CD4-positive, alpha-beta memory T cell (primary cell): ENCODE measurements at places on chromosomes 1 and 21. TPM values are rescaled to one million over a fixed set of nuclear protein-coding genes. Genes with fewer than 3 reads are reported as not detected.

- DNase-seq = no peak
- no peaks in the 10 kb centered on the region for H3K27me3 ChIP-seq
- no peak overlapping the region for H3K27ac ChIP-seq
- no peak overlapping the region for H3K4me3 ChIP-seq
- peaks cover 19% of the 10 kb centered on the region for H3K36me3 ChIP-seq
Measured at GRCh38 chr1:197171531-197171930, 25.1 kb upstream of the ASPM start.

- no peaks in the 10 kb centered on the region for H3K27me3 ChIP-seq
- no peaks in the 10 kb centered on the region for H3K4me1 ChIP-seq
- DNase-seq = peak; percentile 23
- H3K36me3 ChIP-seq = no peaks in the 10 kb centered on the region
- no peak overlapping the region for H3K4me3 ChIP-seq
Measured at GRCh38 chr1:147515045-147515869, 26.0 kb upstream of the BCL9 start.

DNA sequence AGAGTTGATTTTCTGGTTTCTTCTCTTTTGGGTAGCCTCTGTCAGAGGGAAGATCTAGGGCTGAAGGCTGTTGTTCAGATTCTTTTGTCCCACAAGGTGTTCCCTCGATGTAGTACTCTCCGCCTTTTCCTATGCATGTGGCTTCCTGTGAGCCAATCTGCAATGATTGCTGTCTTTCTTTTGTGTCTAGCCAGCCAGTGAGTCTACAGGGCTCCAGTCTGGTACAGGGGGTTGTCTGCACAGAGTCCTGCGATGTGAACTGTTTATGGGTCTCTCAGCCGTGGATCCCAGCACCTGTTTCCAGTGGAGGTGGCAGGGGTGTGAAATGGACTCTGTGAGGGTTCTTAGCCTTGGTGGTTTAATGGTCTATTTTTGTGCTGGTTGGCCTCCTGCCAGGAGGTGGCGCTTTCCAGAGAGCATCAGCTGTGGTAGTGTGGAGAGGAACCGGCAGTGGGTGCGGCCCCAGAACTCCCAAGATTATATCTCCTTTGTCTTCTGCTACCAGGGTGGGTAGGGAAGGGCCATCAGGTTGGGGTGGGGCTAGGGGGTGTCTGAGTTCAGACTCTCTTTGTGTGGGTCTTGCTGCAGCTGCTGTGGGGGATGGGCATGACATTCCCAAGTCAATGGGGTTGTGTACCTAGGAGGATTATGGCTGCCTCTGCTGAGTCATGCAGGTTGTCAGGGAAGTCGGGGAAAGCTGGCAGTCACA lies 81.3 kb upstream of the C21orf91 start:
- peaks cover 5% of the 10 kb centered on the region for H3K4me1 ChIP-seq
- H3K27me3 ChIP-seq = no peaks in the 10 kb centered on the region
- H3K27ac ChIP-seq = no peak overlapping the region
- H3K36me3 ChIP-seq = no peaks in the 10 kb centered on the region
- DNase-seq = peak; percentile 5

DNA sequence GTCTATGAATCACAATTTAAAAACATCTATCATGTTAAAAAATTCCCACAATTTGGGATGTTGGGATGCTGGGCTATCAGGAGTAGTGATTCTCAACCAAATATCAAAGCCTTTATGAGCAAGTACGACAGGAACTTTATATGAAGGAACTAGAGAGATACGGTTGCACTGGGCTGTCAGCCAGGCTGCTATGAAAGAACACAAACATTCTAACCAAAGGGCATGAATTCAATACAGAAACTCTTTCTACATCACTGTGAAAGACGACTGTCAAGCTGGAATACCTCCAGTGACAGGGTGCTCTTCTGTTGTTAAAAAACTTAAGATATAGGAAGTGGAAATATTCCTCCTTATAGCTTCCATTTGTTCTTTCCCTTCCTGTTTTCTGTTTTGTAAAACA lies 9.8 kb downstream of the CACNA1E start:
- no peak for DNase-seq
- no peaks in the 10 kb centered on the region for H3K36me3 ChIP-seq
- no peaks in the 10 kb centered on the region for H3K27me3 ChIP-seq
- no peak overlapping the region for H3K4me3 ChIP-seq
- no peak overlapping the region for H3K27ac ChIP-seq

- no peak for DNase-seq
- no peaks in the 10 kb centered on the region for H3K36me3 ChIP-seq
- H3K27ac ChIP-seq = no peak overlapping the region
- no peak overlapping the region for H3K4me3 ChIP-seq
Measured at GRCh38 chr1:214847071-214847810, 235.3 kb upstream of the KCNK2 start.

- DNase-seq = no peak
- H3K27ac ChIP-seq = no peak overlapping the region
- no peaks in the 10 kb centered on the region for H3K27me3 ChIP-seq
Measured at GRCh38 chr1:225660544-225660946, 7.6 kb upstream of the ENAH start.

Gene CCDC190
- not detected for total RNA-seq
